COR-L47 (cell line): ENCODE measurements at places on chromosomes 11 and 22.
A peak's percentile ranks its signal among the peaks of the same experiment; 100 is the strongest.

DNA sequence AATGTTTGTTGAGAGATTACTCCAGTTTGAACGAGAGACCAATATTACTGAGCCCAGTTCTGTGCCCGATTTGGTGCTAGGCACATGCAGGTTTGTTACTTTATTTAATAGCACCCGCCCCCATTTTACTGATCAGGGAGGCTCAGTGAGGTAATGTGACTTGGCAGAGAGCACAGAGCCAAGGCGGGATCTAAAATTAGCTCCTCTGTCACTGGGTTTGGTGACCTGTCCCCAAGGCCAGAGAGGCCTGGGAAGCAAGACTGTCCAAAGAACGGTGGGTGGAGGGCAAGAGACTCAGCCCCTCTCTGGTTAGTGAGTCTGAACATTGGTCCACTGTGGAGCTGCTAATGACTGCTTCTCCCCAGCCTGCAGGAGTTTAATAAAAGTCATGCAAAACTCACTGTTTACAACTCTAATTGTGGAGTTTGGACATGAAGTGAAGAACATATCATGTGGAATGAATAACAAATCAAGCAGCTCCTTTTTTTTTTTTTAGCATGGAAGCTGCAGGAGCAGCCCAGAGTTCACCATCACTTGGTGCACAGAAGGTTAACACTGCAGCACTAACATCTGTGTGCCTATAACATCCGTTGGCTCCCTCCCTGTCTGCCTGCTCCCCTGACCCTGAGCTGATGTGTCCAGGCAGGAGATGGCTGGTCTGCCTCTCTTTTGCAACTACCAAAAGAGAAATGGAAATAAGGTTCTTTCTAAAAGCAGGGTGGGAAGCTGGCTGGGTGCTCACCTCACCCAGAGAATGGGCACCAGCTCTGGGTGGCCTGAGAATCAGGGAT, 39.0 kb downstream of the CSNK2A3 start:
- DNase-seq = no peak

GRCh38 chr22:39520226-39521105, at the start of gene ATF4:
Gene ATF4, plus strand, starts transcription at chr22:39520562. Its CDS starts 884 bp downstream, at chr22:39521446.
- DNase-seq = peak; percentile 93

DNA sequence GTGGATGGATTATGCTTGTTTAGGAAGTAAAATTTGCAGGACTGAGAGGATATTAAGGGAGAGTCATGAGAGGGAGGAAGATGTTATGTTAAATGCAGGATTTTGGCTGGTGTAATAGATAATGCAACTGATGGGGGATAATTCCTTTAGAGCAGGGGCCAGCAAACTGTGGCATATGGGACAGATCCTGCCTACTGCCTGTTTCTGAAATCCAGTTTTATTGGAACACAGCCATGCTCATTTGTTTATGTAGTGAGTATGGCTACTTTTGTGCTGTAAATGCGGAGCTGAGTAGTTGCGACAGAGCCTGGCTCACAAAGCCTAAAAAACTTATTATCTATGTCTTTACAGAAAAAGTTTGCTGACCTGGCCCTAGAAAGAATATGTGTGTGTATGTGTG, 66.6 kb upstream of the MPPED2 start:
- DNase-seq = no peak

GRCh38 chr11:72639502-72640375, 34.5 kb downstream of the PDE2A start:
- DNase-seq = no peak

GRCh38 chr22:28123989-28124766, 205.1 kb upstream of the PITPNB start:
- peak; percentile 30 for DNase-seq

GRCh38 chr11:11486002-11486401, 133.0 kb upstream of the CSNK2A3 start:
- DNase-seq = no peak
